ENCODE measurements at places on chromosomes 5 and 9.

DNA sequence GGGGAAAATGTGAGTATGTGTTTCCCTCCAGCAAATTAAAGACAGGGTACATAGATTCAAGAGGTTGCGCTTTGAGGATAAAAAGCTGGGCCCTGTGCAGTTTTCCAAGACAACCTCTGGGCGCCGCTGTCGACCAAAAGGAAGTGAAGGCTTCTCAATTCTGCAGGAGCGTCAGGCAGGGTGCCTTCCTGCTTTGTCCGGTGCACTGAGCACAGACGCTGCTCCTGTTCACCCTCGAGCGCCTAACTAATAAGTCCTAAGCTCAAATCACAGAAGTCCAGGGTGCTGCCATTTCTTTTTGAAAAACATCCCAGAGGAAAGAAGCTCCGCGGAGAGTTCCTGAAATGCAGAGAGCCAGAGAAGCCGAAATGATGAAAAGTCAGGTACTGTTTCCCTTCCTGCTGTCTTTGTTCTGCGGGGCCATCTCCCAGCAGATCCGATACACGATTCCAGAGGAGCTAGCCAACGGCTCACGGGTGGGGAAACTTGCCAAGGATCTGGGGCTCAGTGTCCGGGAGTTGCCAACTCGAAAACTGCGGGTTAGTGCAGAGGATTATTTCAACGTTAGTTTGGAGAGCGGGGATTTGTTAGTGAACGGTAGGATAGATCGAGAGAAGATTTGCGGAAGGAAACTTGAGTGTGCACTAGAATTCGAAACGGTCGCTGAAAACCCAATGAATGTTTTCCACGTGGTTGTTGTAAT, at the start of gene PCDHGB1:
PCDHGB1 (plus strand) TSS at position 183 of the 703 bp plus-strand sequence; CDS start at position 345, 162 bp downstream.
- DNase-seq: peak; percentile 75

DNA sequence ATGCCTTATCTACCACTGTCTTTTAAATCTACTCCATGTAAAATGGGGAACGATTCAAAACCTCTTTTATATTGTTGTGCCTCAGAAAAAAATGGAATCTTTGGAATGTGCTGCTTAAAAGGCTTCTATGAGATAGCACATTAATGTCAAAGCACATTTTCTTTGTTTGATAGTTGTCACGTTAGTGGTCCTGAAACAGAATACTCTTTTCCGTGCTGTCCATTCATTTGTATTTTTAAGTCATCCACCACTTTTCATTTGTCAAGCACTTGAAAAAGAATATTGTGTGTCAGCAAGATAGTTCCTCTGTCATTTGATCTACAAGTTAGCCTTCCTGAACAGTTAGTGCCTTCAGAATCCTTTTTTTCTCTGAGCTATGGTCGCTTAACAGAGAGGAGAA, 246.9 kb downstream of the MAST4 start:
- DNase-seq: no peak

GRCh38 chr9:134360897-134361296, 34.6 kb downstream of the RXRA start:
- DNase-seq: no peak

- DNase-seq: no peak
Measured at GRCh38 chr9:116626762-116627161, 60.3 kb upstream of the TRIM32 start.

- DNase-seq: no peak
Measured at GRCh38 chr5:60261732-60262131, 368.2 kb upstream of the PDE4D start.

DNA sequence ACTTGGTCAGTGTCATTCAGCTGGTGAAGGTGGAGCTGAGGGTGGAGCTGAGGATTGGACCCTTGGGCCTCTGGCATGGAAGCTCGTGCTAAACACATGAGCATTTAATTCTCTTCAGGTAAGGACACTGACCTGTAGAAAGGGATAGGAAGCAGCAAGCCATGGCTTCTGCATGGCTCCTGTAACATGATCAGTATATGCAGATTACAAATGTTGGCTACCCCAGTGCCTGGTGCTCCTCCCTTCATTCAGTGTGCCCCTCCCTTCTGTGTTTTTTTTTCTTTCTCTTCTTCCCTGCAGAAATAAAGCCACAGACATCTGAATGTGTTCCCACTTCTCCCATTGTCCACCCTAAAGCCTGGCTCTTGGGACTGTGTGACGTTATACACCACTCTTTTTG, 52.9 kb downstream of the ARHGAP26 start:
- no peak for DNase-seq

DNA sequence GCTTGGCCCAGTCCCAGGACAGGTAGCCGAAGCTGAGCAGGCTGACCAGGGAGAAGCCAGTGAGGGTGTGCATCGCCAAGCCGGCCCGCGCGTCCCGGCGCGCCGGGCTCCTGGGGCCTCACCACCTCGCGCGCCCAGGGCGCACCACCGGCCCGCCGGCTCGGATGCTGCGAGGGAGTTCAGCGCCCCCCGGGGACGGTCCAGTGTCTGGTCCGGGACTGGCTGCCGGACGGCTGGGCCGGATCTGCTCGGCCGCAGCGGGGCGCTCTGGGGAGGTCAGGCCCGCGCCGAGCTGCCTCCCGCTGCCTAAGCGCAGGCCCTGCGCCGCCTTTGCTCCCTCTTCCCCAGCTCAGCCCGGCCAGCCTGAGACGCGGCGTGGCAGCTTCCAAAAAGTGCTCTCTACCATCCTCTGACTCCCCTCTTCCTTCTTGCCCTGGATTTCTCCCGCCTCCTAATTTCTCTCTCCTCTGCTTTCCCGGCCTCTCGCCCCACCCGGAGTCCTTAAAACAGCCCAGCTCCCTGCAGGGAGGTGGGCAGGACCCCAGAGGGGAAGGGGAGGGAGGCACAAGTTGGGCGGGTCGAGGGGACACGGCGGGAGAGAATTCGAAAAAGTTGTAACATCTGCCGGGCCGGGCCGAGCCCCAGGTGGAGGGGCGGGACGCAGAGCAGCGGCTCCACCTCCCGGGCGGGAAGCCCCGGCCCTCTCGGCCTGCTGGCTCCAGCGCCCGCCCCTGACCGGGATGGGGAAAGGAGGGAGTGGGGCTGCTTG, at the start of gene ARSI:
ARSI (minus strand) TSS at position 605 of the 769 bp plus-strand sequence; CDS start at position 73, 532 bp downstream.
- DNase-seq: peak; percentile 56

GRCh38 chr9:130944510-130945058, 5.5 kb upstream of the FIBCD1 start:
- DNase-seq: no peak

- DNase-seq: no peak
Measured at GRCh38 chr5:99169309-99169708, 240.5 kb upstream of the CHD1 start.

GRCh38 chr9:126173929-126174328, 152.7 kb upstream of the MVB12B start:
- DNase-seq: no peak

DNA sequence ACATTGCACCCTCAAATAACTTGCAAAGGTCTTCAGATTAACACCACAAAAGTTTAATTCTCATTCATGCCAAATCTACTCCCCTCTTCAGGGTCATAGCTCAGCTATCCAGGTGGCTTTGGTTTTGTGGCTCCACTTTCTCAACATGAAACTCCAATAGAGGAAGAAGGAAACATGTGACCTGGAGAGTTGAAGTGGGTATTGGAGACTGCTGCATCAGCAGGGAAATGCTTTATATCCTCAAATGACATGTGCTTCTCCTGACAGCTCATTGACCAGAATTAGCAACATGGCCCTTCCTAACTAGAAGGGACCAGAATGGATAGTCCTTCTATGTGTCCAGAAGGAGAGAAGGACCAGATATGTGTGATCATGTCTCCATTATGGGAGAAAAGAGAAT, 73.6 kb downstream of the TLR4 start:
- peak; percentile 58 for DNase-seq

GRCh38 chr5:65774346-65774745, 52.3 kb downstream of the NLN start:
- peak; percentile 75 for DNase-seq

DNA sequence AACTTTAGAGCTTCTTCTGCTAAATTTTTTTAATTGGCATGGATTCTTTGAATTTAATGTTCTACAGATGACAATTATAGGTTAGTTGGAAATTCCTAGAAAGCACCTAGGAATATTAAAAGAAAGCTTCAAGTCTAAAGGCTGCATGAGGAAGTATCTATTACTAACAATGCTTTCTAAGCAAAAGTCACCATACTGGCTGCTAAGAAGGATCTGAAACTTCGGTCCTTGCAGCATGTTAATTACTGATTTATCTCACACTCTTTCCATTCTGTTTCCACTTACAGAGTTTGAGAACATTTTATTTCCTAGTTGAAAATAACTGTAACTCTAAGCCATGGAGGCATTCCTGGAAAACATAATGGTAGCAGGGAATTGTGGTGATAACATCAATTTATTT, 8.4 kb downstream of the SEMA6A start:
- DNase-seq: no peak

- no peak for DNase-seq
Measured at GRCh38 chr5:88938488-88938887, 55.5 kb upstream of the MEF2C start.

DNA sequence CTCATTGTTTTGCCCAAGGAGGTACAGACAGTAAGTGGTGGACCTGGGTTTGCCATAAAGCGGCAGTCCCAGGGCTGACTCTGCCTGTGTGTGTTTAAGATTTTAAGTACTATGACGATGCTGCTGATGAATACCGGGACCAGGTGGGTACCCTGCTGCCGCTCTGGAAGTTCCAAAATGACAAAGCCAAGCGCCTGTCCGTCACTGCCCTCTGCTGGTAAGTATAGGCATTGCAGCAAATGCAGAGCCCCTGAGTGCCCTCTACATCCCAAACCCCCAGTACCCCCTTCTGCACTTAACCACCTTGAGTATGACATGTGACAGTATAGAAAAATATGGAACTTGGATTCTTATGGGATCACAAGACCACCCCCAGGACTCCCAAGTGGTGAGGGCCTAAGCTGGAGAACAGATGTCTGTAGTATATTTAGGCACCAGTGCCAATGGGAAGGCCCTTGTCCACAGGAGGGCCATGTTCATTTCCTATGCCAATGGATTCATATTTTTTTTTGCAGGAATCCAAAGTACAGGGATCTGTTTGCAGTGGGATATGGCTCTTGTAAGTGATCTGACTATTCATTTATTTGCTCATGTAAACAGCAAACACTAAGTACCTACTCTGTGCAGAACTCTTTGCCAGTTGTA, 22.0 kb downstream of the ENHO start:
- DNase-seq: peak; percentile 56

DNA sequence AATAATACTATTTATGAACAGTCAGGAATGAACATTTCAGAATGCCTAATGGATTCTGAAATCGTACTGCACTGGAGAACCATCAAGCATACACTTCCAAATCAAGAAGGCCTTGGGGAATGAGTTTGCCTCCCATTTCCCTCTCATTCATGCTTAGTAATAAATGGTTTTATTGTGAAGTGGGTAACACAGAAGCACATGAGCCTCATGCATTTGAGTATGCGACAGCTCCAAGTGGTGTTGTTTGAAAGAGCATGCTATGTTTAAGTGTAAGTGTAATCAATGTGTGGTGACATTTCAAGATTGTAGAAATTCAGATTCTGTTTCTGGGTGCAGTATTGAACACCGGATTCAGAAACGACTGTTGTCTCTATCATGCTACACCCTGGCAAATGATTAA, 60.0 kb downstream of the SGCD start:
- DNase-seq: no peak

- no peak for DNase-seq
Measured at GRCh38 chr5:79503794-79504495, 10.0 kb downstream of the HOMER1 start.

DNA sequence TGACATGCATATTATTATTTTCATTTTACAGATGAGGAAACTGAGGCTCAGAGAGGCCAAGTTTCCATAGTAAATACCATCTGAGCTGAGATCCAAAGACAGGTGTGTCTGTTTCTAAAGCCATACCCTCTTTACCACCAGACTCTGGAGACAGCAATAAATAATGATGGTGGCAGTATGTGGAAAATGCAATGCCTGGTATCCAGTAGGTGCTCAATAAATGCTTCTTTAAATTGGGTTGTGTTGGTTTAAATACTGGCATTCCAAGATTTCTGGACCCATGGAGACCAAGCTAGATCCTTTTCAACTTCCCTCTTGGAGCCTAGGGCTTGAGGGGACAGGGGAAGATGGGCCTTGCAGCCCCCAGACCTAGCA, 221.3 kb upstream of the MSX2 start:
- DNase-seq: no peak

- peak; percentile 59 for DNase-seq
Measured at GRCh38 chr5:157820593-157821252, 38.2 kb downstream of the CLINT1 start.

DNA sequence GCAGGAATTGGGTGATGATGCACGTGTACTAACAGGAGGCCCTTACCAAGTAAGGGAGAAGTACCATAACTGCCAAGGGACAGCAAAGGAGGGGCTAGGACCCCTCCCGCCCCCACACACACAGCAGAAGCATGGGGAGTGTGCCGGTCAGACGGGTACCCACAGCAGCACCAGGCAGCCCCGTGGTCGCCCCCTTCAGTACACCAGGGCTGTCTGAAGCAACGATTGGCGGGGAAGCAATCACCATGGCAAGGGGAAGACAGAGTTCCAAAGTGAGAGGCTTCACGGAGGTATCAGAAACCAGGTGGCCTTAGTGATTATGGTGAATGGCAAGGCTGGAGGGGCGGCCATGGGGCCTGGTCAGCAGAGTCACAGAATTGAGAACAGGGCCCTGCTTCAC, 72.2 kb downstream of the CAMSAP1 start:
- no peak for DNase-seq

- no peak for DNase-seq
Measured at GRCh38 chr5:150534811-150535210, 26.9 kb downstream of the NDST1 start.

DNA sequence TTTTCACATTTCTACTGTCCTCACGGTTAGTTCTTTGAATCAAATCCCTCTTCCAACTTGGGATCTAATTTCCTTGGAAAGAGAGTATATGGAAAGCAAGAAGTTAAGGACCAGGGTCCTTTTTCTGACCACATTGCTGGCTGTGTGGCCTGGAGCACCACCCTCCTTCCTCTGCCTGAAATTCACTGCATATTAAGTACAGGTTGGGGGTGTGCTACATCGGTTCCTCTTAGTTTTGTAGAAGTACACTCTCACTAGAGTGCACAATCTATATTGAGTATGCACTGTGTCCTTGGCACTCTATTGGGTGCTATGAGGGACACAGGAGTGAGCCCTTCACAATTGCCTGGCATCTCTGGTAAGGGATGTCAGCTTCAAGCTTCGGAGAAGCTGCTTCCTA, 53.8 kb upstream of the KLF9 start:
- no peak for DNase-seq

- no peak for DNase-seq
Measured at GRCh38 chr5:2754581-2755075, 3.2 kb upstream of the IRX2 start.

GRCh38 chr5:81435023-81435422, 41.1 kb upstream of the ACOT12 start:
- DNase-seq: no peak

DNA sequence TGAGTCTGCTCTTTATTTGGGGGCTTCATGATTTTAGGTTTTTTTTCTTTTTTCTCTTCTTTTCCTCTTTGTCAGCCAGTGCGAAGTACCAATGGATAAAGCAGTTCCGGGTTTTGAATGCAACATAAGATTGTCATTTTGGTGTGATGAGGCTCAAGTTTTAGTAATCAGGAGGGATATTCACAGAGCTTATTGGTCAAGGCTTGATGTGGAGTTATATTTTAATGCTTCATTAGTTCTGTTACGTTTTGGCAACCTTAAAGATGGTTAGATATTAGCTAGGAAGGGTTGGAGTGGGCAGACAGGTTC, 1.4 kb downstream of the PIK3R1 start:
- no peak for DNase-seq
